HS-27A (cell line): ENCODE measurements at places on chromosomes 13 and 19.

DNA sequence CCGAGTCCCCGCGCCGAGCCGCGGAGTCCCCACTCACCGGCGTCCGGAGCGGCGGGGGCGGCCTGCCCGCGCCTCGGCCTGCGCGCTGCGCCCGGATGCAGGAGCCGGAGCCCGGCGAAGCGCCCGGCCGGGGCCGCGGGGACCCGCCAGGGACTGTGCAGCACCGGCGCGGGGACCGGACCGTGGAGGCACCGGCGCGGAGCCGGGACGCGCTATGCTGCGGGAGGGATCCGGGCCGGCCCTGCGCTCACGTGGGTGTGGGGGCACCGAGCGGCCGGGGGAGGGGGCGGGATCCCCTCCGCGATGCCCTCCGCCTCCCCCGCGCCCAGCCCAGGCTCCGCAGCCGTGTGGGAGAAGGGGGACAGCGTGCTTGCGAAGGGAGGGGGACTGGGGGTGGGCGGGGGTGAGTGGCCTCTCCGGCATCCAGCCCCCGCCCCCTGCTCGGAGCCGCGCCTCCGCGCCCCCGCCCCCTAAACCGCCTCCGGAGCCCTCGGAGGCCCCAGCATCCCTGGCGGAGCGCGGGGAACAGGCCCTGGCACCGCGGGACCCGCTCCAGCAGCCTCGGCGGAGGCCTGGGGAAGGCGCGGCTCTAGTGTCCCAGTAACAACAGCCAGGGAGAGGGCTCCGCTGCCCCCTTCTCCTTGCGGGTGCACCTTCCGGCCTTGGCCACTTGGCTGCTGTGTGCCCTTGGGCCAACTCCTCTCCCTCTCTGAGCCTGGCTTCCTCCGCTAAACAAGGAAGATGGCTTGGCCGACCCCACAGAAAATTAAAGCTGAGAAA is at the start of gene SLC1A6:
TSS of gene SLC1A6 (minus strand) at position 389 of the 780 bp plus-strand sequence. CDS start 6,954 bp downstream, outside the sequence.
- no peak for DNase-seq

GRCh38 chr13:111874981-111875380 is 192.0 kb upstream of the SOX1 start:
- no peak for DNase-seq

DNA sequence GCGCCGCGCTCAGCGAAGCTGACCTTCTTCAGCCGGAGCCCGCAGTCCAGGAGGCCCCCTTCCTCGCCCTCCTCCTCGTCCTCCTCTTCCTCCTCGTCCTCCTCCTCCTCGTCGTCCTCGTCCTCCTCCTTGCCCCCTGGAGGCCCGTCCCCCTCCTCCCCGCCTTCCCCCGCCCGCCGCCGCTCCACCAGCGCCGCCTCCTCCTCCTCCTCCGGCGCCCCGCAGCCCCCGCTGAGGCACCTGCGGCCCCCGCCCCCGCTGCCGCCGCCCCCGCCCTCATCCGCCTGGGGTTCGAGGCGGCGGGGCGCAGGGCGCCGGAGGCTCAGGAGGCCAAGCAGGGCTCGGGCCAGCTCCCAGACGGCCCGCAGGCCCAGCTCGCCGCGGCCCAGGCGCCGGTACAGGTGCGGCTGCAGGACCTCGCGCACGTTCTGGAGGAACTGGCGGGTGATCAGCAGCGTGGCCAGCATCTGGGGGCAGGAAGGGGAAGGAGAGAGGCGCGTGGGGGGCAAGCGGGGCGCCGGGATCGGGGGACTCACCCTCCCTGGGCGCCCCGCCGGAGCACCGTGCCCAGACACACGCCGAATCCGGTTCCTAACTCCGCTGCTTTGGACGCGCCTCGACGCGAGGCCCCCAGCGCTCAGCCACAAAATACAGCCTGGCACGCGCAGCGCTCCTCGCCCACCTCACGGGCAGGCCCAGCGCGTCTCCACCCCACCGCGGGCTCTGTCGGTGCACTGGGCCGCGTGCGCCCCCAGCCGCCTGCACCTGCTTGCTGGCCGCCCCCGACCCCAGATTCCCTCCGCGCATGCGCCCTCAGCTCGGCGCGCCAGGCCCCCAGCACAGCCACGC is 5.9 kb downstream of the ANO8 start:
- no peak for DNase-seq

- no peak for DNase-seq
Measured at GRCh38 chr13:112325920-112326645, 50.1 kb upstream of the SPACA7 start.

- DNase-seq, result no peak
Measured at GRCh38 chr19:41696402-41697197, 8.5 kb upstream of the CEACAM7 start.

DNA sequence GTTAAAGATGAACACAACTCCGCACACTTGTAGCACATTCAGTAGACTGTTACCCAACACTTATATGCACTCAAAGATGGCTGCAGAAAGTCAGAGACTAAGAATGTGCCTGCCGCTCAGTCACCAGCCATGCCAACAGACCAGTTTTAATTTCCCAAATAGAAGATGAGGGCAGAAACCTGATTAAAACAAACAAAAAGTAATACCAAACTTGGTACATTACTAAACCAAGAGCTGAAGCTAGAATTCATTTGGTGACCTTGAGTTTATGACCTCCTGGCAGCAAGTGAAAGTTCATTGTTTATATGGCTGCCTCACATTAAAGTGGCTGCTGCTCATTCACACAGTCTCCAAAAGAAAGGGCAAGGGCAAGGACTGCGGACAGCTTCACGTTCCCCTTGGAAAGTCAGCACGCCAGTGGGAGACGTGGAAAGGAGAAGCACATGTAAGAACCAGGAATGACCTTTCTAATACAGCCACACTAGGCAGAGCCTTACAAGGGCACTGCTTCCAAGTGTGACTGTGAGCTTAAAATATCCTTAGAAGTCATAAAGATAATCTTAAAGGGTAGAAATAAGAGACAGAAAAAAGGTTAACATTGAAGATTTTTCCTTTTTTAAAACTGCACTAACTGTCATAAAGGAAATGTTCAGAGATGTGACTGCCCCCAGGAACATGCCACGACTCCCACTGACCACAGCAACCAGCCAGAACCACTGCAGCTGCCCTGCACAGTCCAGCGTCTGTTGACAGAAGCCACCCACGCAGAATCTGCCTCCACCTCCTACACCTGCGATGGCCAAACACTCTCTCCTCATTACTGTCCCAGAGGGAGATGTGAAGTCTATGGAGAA is 73.5 kb downstream of the STK24 start:
- no peak for DNase-seq

- no peak for DNase-seq
Measured at GRCh38 chr19:21940684-21941083, 70.1 kb downstream of the ZNF208 start.

DNA sequence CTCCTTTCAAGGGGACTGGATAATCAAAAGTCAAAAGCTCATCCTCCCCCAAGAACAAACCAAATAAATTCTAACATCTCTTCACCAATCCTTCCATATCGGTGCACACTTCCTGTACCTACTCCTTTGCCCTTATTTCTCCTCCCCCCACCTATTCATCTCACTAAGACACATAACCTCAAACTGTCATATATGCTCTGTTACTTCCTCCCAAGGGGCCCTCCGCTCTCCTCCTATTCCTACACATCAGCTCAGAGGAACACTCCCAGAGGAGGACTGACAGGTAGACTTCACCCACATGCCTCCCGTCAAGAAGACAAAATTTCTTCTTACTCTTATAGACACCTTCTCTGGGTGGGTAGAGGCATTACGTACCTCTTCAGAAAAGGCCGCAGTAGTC is 48.1 kb downstream of the ZNF93 start:
- DNase-seq, result no peak

DNA sequence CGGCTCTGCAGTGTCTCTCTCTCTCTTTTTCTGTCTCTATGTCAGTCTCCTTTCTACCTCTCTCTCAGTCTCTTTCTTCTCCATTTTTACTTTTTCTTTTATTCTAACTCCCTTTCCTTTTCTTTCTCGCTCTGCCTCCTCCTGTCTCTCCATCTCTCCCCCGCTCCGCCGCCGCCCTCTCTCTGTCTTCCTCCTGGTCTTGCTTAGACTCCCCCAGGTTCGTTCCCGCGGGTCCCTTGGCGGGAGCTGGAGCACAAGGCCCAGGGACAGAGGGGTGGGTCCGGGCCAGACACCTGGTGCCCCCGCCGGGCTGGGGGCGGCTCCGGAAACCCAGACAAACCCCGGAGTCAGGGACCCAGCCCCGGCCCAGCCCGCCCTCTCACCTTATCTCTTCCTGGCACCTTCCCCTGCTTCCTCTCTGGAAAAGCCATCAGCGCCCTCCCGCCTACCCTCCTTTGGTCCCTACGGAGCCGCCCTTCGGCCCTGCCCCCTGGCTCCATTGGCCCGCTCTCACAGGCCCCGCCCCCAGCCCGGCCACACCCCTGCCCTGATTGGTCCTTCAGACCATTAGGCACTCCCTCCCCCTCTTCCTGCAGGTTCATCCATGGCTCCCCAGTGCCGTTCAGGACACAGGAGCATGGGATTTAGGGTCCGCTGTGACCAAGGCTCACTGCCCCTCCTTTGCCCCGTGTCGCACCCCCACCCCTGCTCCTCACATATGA is 15.4 kb upstream of the NOP53 start:
- no peak for DNase-seq

GRCh38 chr19:18522124-18522861 is 423 bp upstream of the ELL start:
- peak; percentile 98 for DNase-seq

DNA sequence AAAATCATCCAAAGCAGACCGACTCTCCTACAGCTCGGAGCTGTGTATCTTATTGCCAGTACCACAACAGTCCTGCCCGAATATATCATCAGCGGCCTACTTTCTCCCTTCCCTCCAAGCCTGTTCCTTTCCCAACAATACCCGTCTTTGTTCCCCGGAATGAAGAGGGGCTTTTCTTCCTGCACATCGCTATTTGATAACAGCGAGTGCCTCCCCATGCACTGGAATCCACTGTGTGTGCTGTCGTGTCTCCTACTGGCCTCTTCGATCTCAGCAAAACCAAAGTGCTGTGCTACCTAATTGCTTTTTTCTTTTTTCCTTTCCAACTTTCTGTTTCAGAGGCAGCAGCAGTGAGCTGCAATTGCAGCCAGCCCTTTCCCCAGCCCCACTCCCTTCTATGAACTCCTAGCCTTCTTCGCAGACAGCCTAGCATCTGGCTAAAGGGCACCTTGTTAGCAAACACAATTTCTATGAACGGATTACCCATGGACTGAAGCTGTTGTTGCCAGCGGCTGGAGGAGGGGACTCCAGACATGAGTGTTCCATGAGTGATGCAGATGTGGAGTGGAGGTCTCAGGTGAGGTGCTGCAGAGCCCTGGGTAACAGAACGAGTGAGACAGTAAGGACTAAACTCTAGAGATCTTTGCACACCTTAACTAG is 43.4 kb downstream of the EFNB2 start:
- no peak for DNase-seq

DNA sequence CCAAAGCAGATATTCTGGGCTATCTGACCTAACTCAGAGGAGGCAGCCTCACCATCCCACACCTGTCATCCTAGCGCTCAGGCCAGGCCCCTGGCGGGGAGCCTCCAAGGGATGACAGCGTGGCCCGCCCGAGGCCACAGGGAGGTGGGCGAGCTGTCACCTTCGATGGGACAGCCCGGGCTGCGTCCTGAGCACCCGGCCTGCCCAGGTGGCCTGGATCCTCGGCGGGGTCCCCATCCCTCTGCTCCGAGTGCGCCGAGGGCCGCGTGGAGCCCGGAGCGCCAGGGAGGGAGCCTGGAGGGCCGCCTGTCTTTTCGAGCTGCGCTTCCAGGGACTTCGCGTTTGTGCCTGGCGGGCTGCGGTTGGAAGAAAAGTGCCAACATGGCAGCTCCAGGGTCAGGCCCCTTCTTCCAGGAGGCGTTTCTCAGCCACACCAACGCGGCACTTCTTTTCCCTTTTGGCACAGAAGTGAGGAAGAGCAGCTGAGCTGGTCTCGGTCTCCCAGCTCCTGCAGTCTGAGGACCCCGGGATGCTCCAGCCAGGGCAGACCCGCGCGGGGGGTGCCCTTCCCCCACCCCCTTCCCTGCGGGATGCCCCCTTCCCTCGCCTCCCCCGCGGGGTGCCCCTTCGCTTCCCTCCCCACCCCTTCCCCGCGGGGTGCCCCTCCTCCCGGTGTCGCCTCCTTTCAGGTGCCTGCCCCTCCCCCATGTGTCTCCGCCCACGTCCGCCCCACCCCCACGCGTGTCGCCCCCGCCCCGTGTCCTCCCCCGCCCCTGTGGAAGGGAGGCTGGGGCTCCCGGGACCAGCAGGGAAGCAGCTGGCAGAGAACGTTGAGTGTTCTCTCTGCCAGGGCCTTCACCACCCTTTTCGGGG is 42.3 kb downstream of the GJA3 start:
- no peak for DNase-seq

- DNase-seq, result no peak
Measured at GRCh38 chr13:38687246-38688229, 661 bp downstream of the FREM2 start.

DNA sequence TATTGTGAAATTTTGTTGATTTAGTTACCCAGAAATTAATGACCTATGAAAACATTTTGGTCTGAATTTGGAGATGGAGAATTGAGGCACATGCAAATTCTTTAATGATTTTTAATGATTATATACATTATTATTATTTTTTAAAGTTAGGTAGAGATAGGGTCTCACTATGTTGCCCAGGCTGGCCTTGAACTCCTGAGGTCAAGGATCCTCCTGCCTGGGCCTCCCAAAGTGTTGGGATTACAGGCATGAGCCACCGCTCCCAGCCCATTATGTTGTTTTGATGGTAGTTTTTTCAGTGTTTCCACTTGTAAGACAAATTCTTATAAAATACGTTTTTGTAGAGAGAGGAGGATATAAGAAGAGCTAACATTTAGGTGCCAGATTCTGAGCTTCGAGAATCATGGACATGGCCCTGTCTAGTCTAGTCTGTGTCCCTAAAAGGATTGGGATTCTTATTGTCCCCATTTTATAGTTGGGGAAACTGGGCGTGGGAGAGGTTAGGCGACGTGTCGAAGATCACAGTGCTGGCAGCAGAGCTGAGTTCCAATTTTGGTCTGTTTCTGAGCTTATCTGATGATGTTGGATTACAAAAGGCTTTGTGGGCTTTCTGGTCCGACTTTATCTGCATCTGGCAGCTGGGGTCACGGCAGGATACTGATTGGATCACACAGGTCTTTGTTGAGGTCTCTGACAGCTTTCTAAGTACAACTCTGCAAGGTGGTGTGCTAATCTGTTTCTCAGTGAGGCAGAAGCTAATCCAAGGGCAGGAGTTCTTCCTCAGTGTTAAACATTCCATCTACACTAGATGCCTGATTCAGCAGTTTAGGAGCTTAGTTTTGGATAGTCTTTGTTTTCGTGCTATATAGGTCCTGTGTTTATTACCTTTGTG is 7.5 kb upstream of the WDR88 start:
- DNase-seq, result no peak

GRCh38 chr19:35027851-35028599 is 2.2 kb upstream of the SCN1B start:
- no peak for DNase-seq

- DNase-seq, result no peak
Measured at GRCh38 chr19:12885749-12886650, 1.0 kb downstream of the KLF1 start.

- DNase-seq, result no peak
Measured at GRCh38 chr19:5191091-5191490, 149.5 kb downstream of the PTPRS start.

GRCh38 chr13:74266861-74267260 is 132.7 kb upstream of the KLF12 start:
- DNase-seq, result no peak

GRCh38 chr13:76004416-76004815 is 368.3 kb downstream of the LMO7 start:
- DNase-seq, result no peak
